ENCODE measurements at places on chromosomes 16 and 17.

DNA sequence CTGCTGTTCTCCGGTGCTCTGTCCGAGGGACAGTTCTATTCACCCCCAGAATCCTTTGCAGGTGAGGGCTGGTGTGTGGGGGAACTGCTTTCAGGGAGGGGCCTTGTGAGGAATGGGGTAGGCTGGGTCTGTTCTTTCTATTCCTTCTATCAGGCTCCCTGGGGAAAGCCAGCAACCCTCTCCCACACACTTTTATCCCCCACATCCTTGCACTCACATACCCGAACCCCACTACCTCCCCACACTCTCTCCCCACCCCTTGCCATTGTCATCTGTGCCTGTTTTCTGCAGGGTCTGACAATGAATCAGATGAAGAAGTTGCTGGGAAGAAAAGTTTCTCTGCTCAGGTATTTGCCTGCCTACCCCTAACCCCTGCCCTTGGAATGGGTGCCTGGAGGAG is 6.4 kb upstream of the TCAP start:
- H3K27me3 ChIP-seq, result no peaks in the 10 kb centered on the region
- H3K27ac ChIP-seq, result no peak overlapping the region
- H3K36me3 ChIP-seq, result peaks cover 37% of the 10 kb centered on the region
- DNase-seq, result no peak

DNA sequence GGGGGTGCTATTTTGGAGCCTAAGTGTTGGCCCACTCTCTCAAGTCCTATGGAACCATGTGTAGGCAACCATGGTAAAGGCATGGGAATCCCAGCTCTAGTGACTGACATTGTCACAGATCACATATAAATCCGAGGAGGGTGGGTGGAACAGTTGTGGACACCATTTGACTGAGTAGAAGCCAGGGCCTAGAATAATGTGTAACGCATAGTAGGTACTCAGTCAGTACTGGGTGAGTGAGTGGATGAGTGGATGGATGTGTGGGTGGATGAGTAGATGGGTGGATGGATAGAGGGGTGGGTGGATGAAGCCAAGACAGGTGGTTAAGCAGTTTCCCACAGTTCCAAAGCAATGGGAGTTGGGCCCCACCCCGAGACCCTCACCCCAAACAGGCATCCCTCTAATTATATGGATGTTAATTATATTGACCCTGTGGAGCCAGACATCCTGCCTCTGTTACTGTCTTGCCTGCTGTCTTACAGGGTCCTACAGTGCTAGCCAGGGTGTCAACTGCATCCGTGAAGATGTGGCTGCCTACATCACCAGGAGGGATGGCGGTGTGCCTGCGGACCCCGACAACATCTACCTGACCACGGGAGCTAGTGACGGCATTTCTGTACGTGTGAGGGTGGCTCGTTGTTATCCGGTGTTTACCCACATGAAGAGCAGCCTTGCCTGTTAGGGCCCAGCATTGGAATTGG is 22.3 kb downstream of the GPT2 start:
- H3K27me3 ChIP-seq, result no peaks in the 10 kb centered on the region
- DNase-seq, result no peak
- H3K4me1 ChIP-seq, result peaks cover 2% of the 10 kb centered on the region

DNA sequence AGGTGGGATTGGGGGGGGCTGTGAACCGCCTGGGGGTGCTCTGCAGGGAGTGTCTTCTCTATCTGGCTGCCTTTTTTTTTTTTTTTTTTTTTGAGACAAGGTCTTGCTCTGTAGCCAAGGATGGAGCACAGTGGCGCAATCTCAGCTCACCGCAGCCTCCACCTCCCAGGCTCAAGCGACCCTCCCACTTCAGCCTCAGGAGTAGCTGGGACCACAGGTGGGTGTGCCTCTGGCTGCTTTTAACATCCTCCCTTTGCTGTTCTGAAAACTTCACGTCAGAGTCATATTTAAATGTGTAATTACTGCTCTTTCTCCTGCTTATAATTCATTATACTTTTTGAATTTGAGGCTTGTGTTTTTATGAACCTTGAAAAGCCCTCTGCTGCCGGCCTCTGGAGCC is 78.4 kb downstream of the ZNF778 start:
- peaks cover 60% of the 10 kb centered on the region for H3K36me3 ChIP-seq
- H3K4me1 ChIP-seq, result peaks cover 40% of the 10 kb centered on the region
- H3K27ac ChIP-seq, result peak overlapping the region; percentile 40
- no peak for DNase-seq
- H3K27me3 ChIP-seq, result no peaks in the 10 kb centered on the region
- no peak overlapping the region for H3K4me3 ChIP-seq

DNA sequence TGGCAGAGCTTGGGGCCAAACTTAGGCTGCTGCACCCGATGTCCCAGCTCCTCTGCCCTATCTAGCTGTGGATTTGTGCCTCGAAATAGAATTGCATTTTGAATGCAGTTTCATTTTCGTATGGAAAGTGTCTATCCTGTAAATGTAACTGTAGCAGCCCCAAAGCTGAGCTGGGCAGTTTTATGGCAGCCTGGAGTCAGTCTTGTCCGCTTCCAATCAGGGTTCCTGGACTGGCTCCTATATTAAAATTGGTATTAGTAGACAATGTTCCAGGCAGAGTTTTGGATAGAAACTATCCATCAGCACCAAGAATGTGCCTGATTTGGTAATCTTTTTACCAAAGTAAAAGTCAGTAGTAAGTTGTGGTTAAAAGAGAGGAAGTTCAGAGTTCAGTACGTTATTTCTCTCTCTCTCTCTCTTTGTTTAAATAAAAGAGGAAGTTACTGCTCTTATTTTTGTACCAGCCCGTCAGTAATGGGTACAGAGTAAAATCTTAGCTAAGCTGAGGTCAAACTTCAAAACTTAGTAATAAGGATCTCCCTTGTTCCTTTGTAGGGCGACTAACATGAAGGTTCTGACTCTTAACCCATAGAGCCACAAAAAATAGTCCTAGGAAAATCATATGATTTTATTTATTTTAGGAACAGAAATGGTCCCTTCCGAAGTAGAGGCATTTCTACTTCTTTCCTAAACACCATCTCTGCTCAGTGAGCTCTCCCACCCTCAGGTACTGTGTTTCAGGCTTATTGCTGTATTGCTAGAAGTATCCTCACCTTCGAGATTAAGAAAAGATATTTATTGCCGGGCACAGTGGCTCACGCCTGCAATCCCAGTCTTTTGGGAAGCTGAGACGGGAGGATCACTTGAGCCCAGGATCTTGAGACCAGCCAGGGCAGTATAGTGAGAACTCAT is 28.0 kb downstream of the PRKCB start:
- H3K4me1 ChIP-seq, result no peaks in the 10 kb centered on the region
- H3K4me3 ChIP-seq, result no peak overlapping the region
- DNase-seq, result no peak
- no peaks in the 10 kb centered on the region for H3K36me3 ChIP-seq
- no peaks in the 10 kb centered on the region for H3K27me3 ChIP-seq

- DNase-seq, result peak; percentile 87
- peaks cover 11% of the 10 kb centered on the region for H3K36me3 ChIP-seq
- H3K27ac ChIP-seq, result peak overlapping the region; percentile 92
- H3K4me3 ChIP-seq, result peak overlapping the region; percentile 70
- peaks cover 36% of the 10 kb centered on the region for H3K4me1 ChIP-seq
These were observed 309.4 kb downstream of the SEC14L1 start for GRCh38 chr17:77449908-77450741.

DNA sequence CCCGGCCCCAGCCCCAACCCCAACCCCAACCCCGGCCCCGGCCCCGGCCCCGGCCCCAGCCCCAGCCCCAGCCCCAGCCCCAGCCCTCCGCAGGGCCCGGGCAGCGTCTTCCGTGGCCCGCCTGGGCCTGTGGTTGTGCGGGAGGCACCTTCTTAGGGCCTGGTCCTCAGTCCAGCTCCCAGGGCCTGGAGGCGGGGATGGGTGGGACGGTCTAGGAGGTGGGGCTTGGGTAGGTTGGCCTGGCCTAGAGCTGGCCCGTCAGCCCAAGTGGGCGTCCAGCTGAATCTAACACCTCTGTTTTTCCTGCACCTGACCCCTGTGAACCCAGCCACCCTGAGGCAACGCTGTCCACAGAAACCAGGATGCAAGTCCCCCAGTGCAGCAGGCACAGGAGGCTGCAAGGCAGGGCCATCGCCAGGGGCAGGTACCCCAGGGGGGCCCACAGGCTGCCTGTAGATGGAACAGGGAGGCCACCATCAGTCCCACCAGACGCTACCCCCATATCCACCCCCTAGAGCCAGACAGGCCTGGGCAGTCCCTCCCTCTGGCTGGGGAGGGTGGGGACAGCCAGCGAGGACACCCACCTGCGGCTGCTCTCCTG is 8.8 kb downstream of the MSLN start:
- H3K27me3 ChIP-seq, result no peaks in the 10 kb centered on the region
- H3K36me3 ChIP-seq, result no peaks in the 10 kb centered on the region
- no peaks in the 10 kb centered on the region for H3K4me1 ChIP-seq
- H3K27ac ChIP-seq, result peak overlapping the region; percentile 28
- H3K4me3 ChIP-seq, result no peak overlapping the region
- DNase-seq, result peak; percentile 24

DNA sequence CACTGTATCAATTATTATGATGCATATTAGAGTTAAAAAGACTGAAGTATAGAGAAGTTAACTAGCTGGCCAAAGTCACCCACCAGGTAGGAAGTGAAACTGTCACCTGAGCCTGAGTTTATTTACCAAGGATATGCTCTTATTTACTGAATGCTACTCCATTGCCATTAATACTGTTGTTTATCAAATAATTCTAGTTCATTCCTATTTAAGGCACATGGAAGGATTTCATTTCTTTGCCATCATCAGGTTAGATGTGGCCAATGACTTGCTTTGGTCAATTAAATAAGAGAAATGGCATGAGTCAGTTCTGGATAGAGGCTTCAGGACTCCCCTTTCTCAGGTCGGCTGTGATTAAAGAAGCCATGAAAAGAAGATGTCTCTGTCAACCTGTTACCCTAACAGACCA is 169.6 kb downstream of the KCNJ2 start:
- no peaks in the 10 kb centered on the region for H3K36me3 ChIP-seq
- H3K27me3 ChIP-seq, result no peaks in the 10 kb centered on the region
- DNase-seq, result no peak
- no peaks in the 10 kb centered on the region for H3K4me1 ChIP-seq
- no peak overlapping the region for H3K4me3 ChIP-seq

- no peak overlapping the region for H3K27ac ChIP-seq
- no peaks in the 10 kb centered on the region for H3K27me3 ChIP-seq
These were observed 6.6 kb upstream of the TSPOAP1 start for GRCh38 chr17:58335061-58335731.

- H3K36me3 ChIP-seq, result peaks cover 43% of the 10 kb centered on the region
- no peaks in the 10 kb centered on the region for H3K27me3 ChIP-seq
- H3K4me3 ChIP-seq, result peak overlapping the region; percentile 41
These were observed 9.3 kb downstream of the C16orf90 start for GRCh38 chr16:3485821-3486505.

DNA sequence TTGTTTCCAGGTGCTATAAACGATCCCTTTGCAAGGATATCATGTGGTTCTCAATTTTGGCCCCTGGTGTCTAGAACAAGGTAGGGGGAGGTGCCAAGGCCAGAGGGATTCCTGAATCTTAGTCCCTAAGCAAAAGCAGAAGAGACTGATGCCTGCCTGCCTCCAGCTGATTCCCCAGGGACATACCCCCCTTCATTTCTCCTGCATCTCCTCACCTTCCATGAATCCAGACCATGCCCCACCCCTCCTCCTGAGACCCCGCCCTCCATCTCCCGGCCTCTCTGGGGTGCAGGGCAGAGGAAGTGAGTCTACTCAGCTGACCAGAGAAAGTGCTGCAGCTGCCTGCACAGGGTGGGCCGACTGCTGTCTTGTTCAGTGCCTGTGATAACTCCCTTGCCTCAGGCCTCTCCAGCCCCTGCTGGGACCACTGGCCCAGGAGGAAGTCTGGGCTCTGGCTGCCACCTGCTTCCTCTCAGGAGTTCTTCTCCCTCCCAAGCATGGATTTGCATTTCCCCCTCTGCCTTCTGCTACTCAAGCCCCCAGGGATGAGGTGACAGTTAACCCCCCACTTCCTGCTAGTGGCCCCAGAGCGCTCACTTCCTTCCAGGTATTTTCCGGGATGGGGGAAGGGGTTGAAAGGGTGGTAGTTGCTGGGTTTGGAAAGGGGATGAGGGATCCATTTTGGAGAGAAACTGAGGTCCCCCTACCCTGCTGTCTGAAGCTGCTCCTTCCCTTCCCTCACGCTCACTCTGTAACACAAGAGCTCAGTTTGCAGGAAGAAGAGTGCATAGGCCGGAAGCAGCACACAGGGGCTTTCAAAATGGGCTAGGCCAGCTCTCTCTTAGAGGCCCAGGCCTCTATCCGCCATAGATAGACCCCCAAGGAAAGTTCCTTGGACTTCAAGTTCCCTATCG is 10.5 kb upstream of the TSPOAP1 start:
- H3K36me3 ChIP-seq, result peaks cover 6% of the 10 kb centered on the region
- no peak for DNase-seq
- no peaks in the 10 kb centered on the region for H3K27me3 ChIP-seq
- H3K4me1 ChIP-seq, result peaks cover 17% of the 10 kb centered on the region
- no peak overlapping the region for H3K4me3 ChIP-seq

DNA sequence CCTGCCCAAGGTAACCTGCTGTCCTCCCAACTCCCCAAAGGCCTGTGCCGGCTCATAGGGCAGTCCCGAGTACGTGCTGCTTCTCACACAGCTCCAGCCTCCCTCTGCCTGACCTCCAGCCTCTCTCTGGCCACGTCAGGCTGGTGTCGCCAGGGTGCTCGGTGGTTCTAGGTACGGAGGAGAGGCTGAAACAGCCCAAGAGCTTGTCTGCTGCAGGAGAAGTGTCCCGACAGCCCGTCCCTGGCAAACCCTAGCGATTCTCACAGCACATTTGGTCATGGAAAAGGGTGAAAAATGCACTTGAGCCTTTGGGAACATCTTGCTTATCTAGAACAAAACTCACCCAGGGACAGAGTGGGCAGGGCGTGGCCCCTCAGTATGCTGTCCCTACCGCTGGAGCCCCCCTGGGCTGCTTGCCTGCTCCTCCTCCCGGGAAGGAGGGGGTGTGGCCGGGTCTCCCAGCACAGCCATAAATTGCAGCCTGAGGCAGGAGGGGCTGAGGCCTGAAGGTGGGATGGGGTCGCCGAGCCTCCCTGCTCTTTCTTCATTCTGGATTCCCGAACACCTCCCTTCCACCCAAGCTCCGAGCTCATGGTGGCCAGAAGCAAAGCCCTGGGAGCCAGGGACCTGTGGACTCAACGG is 40.4 kb downstream of the TIMM22 start:
- no peak overlapping the region for H3K4me3 ChIP-seq
- peaks cover 3% of the 10 kb centered on the region for H3K27me3 ChIP-seq
- no peak overlapping the region for H3K27ac ChIP-seq
- no peaks in the 10 kb centered on the region for H3K4me1 ChIP-seq

GRCh38 chr17:61467416-61468262 is 15.4 kb downstream of the TBX4 start:
- DNase-seq, result no peak
- H3K27ac ChIP-seq, result no peak overlapping the region
- peaks cover 2% of the 10 kb centered on the region for H3K4me1 ChIP-seq

- no peaks in the 10 kb centered on the region for H3K4me1 ChIP-seq
- H3K27ac ChIP-seq, result no peak overlapping the region
- H3K36me3 ChIP-seq, result no peaks in the 10 kb centered on the region
- peaks cover 4% of the 10 kb centered on the region for H3K27me3 ChIP-seq
These were observed 7.8 kb upstream of the SSTR2 start for GRCh38 chr17:73156887-73157520.

- peaks cover 7% of the 10 kb centered on the region for H3K4me1 ChIP-seq
- peak overlapping the region; percentile 10 for H3K4me3 ChIP-seq
- H3K27ac ChIP-seq, result no peak overlapping the region
These were observed 2.0 kb downstream of the KLHL11 start for GRCh38 chr17:41863074-41863848.
